Effector CD8-positive, alpha-beta T cell (primary cell): ENCODE measurements at places on chromosomes 6 and 20.

DNA sequence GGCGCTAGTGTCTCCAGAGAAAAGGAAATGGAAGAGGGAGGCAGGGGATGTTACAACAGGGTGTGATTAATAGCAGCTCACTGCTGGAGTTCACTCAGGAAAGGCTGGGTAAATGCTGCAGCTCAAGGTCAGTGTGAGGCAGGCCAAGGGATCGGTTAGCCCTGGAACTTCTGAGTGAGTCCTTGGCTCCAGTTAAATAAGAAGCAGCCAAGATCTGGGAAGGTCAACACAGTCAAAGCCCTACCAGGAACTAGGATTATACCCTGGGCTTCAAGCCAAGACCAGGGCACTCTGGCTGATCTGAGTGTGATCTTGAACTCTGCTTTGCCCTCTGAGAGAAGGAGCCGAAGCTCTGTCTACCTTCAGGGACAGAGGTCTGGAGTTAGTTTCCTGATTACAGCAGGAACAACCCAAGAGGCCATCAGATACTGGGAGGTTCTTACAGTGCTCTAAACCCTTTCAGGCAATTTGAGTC lies 44.3 kb downstream of the TPD52L1 start:
- no peak for DNase-seq

- no peak for DNase-seq
Observed at GRCh38 chr6:6466967-6467761, 121.4 kb upstream of the LY86 start.

DNA sequence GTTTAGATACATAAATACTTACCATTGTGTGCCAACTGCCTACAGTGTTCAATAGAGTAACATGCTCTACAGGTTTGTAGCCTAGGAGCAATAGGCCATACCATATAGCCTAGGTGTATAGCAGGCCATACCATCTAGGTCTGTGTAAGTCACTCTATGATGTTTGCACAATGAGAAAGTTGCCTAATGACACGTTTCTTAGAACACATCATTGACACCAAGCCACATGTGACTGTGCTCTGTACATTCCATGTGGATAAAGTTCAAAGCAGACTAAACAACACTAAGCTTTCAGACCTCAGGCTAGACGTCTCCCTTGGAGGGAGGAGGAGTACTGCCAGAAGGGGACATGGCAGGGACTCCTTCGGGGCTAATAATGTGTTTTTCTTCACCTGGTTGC lies 93.6 kb downstream of the KIF16B start:
- DNase-seq, result no peak

DNA sequence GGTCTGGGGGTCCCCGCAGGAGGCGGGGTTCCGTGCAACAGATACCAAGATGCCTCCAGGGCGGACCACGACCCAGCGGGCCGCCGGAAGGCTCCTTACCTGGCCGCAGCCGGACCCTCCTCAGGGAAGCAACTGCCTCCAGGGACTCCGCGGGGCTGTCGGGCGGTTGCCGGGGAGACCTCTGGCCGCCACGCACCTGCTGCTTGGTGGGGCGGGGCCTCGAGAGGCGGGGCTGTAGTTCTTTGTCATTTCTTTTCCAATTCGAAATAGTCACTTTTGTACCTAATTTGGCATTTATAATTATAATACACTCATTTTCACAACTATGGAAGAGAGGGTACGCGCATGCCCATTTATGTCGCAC lies 647 bp downstream of the AK9 start:
- DNase-seq, result peak; percentile 48

GRCh38 chr6:146997062-146997461 lies 207.2 kb upstream of the STXBP5 start:
- no peak for DNase-seq

- no peak for DNase-seq
Observed at GRCh38 chr6:53349209-53349693, 501 bp upstream of the ELOVL5 start.

DNA sequence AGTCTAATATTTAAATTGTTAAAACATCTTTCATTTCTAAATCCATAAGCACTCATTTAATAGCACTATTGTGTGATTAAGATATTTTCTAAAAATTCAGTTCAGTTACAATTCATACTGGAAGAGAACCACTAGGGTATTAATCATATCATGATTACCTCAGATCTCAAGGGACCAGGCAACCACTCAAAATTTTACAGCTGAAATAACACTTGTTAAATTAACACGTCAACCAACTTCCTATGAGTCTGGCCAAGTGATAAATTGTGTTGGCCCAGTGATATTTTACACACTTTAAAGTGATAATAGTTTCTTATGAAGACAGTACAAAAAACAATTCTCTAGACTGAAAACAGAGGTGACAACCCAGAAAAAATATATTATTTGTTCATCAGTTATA lies 869.0 kb upstream of the ADGRB3 start:
- no peak for DNase-seq

GRCh38 chr6:45554591-45554990 lies 176.9 kb upstream of the SUPT3H start:
- DNase-seq, result no peak

DNA sequence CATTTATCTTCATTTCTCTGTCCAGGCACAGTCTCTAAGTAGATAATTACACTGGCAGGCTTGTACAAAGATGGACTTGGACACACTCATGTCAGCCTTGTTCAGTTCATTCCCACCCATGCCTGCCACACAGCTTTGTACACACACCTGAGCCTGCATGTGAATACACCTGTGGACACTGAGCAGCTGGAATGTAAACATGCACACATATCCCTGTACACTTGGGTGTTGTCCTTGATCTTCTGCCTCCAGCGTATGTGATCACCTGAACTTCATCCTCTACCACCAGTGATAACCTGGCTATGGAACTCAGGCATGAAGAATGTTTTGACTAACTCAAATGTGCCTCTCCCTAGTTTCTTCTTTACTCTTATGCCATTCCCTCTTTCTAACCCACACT lies 190.6 kb downstream of the DHX35 start:
- no peak for DNase-seq

DNA sequence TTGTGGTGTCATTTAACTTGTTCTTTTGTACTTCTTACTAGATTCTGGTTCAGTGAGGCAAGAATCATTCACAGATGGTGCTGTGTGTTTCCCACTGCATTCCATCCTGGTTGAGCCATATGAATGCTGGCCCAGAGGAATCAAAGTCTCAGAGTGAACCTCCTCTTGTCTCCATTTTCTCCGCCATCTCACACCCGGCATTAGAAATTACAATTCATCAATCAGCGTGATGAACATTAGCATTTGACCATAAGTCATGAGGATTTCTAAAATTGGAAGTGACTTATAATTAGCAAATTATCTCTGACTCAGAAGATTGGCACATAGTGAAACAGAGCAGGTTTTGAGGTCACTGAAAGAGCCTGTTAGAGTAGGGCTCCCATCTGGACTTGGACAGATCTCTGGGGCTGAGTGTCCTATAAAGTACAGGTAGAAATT lies 25.2 kb downstream of the TNFAIP3 start:
- no peak for DNase-seq

DNA sequence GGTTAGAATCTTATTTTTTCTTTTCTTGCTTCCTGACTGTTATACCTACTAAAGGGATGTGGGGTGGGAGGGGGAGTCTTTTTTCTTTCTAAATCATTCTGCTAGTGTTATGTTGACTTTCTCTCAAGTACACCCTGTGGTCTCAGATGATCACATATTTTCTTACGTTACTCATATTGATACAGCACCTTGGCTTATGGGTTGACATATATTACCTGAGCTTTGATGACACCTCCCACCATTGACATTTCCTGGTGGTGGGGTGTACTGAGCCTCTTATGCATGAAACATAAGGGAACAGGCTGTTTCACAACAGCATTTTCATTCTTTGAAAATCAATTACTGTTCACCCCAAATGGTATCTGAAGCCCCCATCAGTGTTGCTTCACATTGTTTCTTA lies 169.8 kb downstream of the MMS22L start:
- no peak for DNase-seq
